Esophagus muscularis mucosa (tissue), 4 donors: ENCODE measurements at places on chromosomes 1 and 21. TPM values are rescaled to one million over a fixed set of nuclear protein-coding genes. Genes with fewer than 3 reads are reported as not detected.

DNA sequence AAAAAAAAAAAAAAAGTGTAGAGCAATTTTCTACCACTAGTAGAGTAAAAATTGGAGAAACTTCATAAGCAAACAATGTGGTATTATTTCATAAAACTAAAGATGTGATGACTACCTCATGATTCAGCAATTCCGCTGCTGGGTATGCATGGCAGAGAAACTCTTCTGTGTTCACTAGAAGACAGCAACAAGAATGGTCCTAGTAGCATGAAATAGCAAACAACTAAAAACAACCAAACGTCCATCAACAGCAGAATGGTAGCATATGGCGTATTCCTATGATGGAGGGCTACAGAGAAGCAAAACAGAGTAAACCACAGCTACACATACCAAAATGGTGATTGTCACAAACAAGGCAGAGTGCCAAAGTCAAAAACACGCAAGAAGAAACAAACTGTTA lies 18.9 kb downstream of the HTR1D start:
- no peaks in the 10 kb centered on the region for H3K4me1 ChIP-seq
- H3K36me3 ChIP-seq = no peaks in the 10 kb centered on the region
- DNase-seq = no peak
- no peak overlapping the region for H3K27ac ChIP-seq

- DNase-seq = no peak
- no peak overlapping the region for H3K4me3 ChIP-seq
- H3K4me1 ChIP-seq = peaks cover 4% of the 10 kb centered on the region
- no peaks in the 10 kb centered on the region for H3K36me3 ChIP-seq
- no peaks in the 10 kb centered on the region for H3K27me3 ChIP-seq
Measured at GRCh38 chr1:202104073-202104472, 18.6 kb upstream of the GPR37L1 start.

DNA sequence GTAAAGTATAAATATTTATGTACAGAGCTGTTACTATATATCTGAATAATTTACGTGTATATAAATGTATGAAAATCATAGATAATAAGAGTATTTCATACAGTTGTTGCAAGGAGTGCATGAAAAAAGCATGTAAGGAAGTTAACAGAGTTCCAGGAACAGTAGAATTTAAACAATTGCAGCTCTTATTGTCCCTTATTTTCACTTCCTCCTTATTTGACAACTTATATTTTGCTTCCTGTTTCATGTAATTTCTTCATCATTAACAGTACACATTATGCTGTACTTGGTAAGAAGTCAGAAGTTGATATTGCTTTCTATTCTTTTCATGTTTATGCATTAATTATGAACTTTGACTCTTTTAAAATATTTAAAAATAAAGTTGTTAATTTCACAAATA lies 681.5 kb downstream of the LRRIQ3 start:
- H3K4me1 ChIP-seq = no peaks in the 10 kb centered on the region
- H3K27me3 ChIP-seq = no peaks in the 10 kb centered on the region
- DNase-seq = no peak
- no peaks in the 10 kb centered on the region for H3K36me3 ChIP-seq
- no peak overlapping the region for H3K27ac ChIP-seq

Gene NBPF6
- not detected for total RNA-seq

Gene SNAP47
- total RNA-seq = 26.6 TPM

GRCh38 chr1:187237542-187237941 lies 408.8 kb downstream of the PLA2G4A start:
- DNase-seq = no peak
- no peak overlapping the region for H3K27ac ChIP-seq
- peaks cover 7% of the 10 kb centered on the region for H3K4me1 ChIP-seq
- no peak overlapping the region for H3K4me3 ChIP-seq

- no peak overlapping the region for H3K27ac ChIP-seq
- no peak overlapping the region for H3K4me3 ChIP-seq
- no peak for DNase-seq
- no peaks in the 10 kb centered on the region for H3K27me3 ChIP-seq
- no peaks in the 10 kb centered on the region for H3K36me3 ChIP-seq
Measured at GRCh38 chr1:215160351-215160750, 77.8 kb downstream of the KCNK2 start.

Gene HHAT
- 0.83 TPM for total RNA-seq

GRCh38 chr1:21742578-21742977 lies 40.4 kb downstream of the USP48 start:
- no peaks in the 10 kb centered on the region for H3K27me3 ChIP-seq
- H3K4me3 ChIP-seq = no peak overlapping the region
- no peak for DNase-seq

DNA sequence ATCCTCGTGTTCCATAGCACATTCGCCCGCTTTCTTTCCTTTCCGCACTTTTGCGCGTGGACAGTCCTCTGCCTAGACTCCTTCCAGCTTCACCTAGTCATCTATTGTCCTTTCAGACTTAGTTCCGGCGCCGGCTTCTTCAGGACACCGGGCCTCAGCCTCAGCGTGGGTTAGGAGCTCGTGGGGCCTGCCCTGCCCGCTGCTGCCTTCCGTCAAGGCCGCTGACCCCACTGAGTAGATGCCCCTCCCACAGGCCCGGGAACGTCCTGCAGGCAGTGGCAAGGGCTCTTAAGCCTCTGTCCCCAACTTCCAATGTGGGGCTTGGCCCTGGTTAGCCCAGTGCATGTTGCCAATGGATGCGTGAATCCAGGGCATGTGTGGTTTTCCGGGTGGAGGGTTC lies 11.4 kb downstream of the DMRTB1 start:
- DNase-seq = no peak
- no peak overlapping the region for H3K27ac ChIP-seq
- H3K27me3 ChIP-seq = no peaks in the 10 kb centered on the region
- no peak overlapping the region for H3K4me3 ChIP-seq
- no peaks in the 10 kb centered on the region for H3K36me3 ChIP-seq

DNA sequence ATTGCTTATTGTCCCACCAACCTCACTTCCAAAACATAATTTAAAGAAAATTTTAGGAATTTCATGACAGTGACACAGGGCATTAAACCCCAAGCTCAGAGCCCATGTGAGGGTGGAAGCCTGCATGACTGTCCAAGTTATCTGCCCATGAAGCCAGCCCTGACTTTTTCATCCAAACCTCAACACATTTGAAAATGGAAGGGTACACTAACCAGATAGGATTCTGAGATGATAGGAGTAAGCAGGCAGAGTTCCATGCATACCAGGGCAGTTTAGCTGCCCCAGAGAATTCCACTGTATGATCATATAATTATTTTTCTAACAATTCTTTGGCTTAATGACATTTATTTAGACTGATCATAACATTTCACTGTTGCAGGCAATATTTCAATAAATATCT lies 986.0 kb downstream of the TTLL7 start:
- no peak overlapping the region for H3K4me3 ChIP-seq
- H3K27ac ChIP-seq = no peak overlapping the region
- no peak for DNase-seq
- H3K27me3 ChIP-seq = no peaks in the 10 kb centered on the region
- H3K36me3 ChIP-seq = no peaks in the 10 kb centered on the region
- no peaks in the 10 kb centered on the region for H3K4me1 ChIP-seq

GRCh38 chr1:35883635-35884101 lies 659 bp downstream of the AGO1 start:
- no peaks in the 10 kb centered on the region for H3K27me3 ChIP-seq
- H3K4me1 ChIP-seq = peaks cover 29% of the 10 kb centered on the region
- peak overlapping the region; percentile 99 for H3K4me3 ChIP-seq
- H3K27ac ChIP-seq = peak overlapping the region; percentile 84

DNA sequence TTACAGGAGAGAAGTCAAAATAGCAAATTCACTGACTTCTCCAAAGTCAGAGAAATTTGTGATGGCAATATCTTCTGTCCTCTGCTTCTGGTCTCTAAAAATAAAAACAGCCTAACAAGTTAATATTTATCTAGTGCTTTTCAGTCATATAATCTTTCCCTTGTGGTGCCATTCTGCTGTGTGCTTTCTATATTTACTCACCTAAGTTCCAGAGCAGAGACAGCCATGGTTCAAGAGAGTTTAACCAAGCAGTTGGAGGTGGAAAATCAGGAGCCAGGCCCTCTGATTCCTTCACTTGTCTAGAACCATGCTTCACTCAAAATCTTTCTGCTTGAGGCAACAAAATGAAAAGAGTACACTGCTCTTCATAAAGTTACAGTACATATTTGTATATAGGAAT lies 39.3 kb downstream of the BRINP2 start:
- H3K27me3 ChIP-seq = no peaks in the 10 kb centered on the region
- DNase-seq = no peak
- peaks cover 47% of the 10 kb centered on the region for H3K4me1 ChIP-seq
- H3K4me3 ChIP-seq = no peak overlapping the region
- no peaks in the 10 kb centered on the region for H3K36me3 ChIP-seq
- H3K27ac ChIP-seq = peak overlapping the region; percentile 53

DNA sequence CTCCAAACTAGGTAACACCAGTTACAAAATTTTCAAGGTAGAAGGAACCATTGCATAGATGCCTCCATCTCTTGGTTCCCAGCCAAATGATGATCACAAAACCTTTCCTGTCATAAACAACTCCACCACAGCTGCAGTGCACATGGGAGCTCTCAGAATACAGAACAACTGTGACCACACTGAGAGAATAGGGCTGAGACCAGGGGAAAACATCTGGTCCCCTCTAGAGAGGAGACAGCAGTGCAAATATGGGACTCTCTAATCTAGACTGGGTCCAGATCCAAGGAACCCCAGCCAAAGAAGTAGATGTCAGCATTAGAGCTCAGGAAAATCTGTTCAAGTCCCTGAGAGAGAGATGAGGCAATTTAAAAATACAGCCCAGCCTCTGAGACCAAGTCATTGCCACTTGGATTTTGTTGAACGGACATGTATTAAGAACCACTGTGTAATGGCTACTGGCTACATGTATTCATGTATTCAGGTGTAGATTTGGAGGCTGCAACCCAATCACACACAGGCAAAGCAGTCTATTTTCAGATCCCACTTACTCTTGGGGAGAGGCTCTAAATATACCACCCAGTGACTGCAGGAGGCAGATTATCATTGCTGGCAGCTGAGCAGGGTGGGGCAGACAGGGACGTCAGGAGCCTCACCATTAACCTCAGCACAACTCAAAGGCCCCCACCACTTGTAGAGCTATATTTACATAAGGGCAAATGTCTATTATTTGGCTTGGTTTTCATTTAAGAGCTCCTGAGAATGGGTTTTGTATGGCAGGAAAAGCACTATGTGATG lies 7.6 kb upstream of the RXRG start:
- peak; percentile 74 for DNase-seq
- no peak overlapping the region for H3K27ac ChIP-seq
- H3K36me3 ChIP-seq = no peaks in the 10 kb centered on the region
- no peaks in the 10 kb centered on the region for H3K4me1 ChIP-seq
- H3K27me3 ChIP-seq = peaks cover 9% of the 10 kb centered on the region

Gene SRSF11
- total RNA-seq = 75.4 TPM

GRCh38 chr21:39104911-39105310 lies 78.3 kb downstream of the PSMG1 start:
- H3K27ac ChIP-seq = no peak overlapping the region
- no peaks in the 10 kb centered on the region for H3K27me3 ChIP-seq
- no peaks in the 10 kb centered on the region for H3K36me3 ChIP-seq
- no peaks in the 10 kb centered on the region for H3K4me1 ChIP-seq
- H3K4me3 ChIP-seq = no peak overlapping the region

GRCh38 chr1:19081218-19081893 lies 124.9 kb upstream of the IFFO2 start:
- no peaks in the 10 kb centered on the region for H3K27me3 ChIP-seq
- peak overlapping the region; percentile 38 for H3K27ac ChIP-seq
- peaks cover 19% of the 10 kb centered on the region for H3K4me1 ChIP-seq
- peak overlapping the region; percentile 23 for H3K4me3 ChIP-seq
- no peak for DNase-seq
- H3K36me3 ChIP-seq = peaks cover 91% of the 10 kb centered on the region

Gene MX1
- 34.6 TPM for total RNA-seq

- H3K36me3 ChIP-seq = no peaks in the 10 kb centered on the region
- H3K4me3 ChIP-seq = no peak overlapping the region
- no peaks in the 10 kb centered on the region for H3K27me3 ChIP-seq
- H3K4me1 ChIP-seq = peaks cover 37% of the 10 kb centered on the region
Measured at GRCh38 chr1:171509191-171509590, 23.9 kb downstream of the PRRC2C start.

DNA sequence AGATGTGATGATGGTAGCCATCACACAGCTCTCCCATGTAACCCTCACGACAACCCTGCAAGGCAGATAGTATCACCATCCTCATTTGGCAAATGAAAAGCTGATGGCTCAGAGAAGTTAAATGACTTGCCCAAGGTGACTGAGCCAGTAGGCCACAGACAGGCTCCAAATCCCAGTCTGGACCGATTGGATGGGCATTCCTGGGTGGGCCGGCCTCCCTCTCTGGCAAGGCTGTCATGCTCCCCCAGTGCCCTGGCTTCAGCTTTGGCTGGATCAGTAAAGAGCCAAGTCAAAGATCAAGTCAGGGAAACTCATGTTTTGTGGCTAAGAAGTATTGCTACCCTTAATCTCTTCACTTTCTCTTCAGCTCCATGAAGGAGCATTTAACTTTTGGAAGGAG lies 41.2 kb downstream of the CDCP2 start:
- no peaks in the 10 kb centered on the region for H3K27me3 ChIP-seq
- H3K36me3 ChIP-seq = no peaks in the 10 kb centered on the region
- H3K4me1 ChIP-seq = no peaks in the 10 kb centered on the region
- no peak overlapping the region for H3K4me3 ChIP-seq
- DNase-seq = no peak

DNA sequence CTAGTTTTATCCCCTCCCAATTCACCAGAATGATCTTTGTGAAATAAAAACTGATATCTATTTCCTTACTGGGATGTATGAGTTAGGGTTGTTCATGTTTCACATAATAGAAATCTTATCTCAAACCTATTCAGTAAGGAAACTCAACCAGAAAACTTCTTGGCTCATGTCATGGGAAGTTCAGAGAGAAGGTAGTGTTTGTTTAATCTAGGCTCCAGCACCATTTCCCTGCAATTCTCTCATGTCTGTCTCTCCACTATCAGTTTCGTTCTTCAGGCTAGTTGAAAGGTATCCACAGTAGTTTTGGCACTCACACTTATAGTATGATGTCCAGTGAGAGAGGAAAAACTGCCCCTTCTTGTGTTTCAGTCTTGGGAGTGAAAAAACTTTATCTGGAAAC lies 34.6 kb upstream of the UHMK1 start:
- H3K36me3 ChIP-seq = no peaks in the 10 kb centered on the region
- no peak for DNase-seq
- no peak overlapping the region for H3K4me3 ChIP-seq
- H3K27ac ChIP-seq = no peak overlapping the region
- H3K27me3 ChIP-seq = no peaks in the 10 kb centered on the region

Gene AMY1C
- not detected for total RNA-seq

DNA sequence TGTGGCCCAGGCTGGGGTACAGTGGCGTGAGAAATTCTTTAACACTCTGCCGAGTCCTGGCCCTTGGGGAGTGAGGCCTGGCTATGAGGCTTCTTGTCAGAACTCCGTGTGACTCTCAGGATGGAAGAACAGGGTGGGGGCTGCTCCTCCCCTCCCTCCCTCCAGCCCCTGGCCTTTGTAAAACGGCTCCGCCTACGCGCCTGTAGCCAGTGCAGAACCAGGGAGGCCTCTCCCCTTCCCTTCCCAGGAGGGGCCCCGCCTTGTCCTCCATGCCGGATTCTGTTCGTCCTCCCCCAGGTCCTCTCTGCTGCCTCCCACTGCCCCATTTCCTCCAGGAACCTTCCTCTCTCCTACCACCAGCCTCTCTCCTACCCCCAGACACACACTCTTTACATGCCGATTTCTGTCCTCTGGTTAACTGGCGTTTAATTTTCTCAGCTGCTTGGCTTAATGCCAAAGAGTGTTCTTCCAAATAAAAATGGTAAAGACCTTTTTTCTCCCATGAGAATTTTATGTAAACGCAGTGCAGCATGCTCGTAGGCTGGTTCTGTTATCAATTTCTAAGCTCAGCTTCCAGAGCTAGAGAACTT lies 21.0 kb downstream of the PDE9A start:
- DNase-seq = peak; percentile 93
- no peaks in the 10 kb centered on the region for H3K36me3 ChIP-seq
- H3K4me3 ChIP-seq = peak overlapping the region; percentile 44

Gene RBP7
- 30.2 TPM for total RNA-seq

Gene GUCA2B
- total RNA-seq = not detected
